ENCODE measurements at places on chromosomes 6 and 20.

DNA sequence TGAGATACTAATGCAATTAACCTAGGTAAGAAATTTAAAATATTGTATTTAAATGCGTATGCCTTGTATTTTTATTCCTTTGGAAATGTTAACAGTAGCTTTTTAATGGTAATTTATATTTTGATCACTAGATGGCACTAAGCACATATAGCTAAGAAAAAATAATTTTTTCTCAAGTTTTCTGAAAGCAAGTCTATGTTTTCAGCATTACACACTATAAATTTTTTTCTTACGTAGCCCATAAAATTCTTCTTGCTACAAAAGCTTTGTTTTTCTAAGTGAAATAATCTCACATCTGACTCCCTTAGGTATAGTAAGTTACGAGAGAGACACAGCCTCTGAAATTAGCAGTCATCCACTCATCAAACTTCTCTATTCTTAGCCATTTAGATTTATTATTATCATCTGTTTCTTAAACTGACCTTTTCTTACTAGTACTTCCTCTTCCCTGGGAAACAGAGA lies 35.7 kb downstream of the TSPYL4 start:
- no peak for DNase-seq

DNA sequence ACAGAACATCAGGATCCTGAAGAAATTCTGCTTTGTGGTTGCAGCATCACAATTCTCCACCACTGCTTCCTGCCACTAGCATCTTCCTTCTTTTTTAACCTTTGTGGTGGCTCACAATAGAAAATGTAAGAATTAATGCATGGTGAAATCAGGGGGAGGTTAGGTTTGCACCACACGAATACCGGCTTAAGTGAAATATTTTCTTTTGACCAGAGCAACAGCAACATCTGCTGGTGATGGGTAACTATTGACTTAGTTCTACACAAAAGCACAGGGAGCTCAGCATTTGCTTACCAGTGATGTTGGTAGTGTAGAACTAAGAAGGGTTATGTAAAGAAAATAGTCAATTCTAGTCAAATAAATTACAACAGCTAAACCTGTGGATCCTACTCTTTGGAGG lies 280.5 kb downstream of the SYNE1 start:
- peak; percentile 53 for DNase-seq

GRCh38 chr20:41499064-41499463 lies 119.1 kb downstream of the CHD6 start:
- DNase-seq = no peak

- peak; percentile 95 for DNase-seq
These were observed 4.0 kb upstream of the TUBB2B start for GRCh38 chr6:3231247-3232016.

DNA sequence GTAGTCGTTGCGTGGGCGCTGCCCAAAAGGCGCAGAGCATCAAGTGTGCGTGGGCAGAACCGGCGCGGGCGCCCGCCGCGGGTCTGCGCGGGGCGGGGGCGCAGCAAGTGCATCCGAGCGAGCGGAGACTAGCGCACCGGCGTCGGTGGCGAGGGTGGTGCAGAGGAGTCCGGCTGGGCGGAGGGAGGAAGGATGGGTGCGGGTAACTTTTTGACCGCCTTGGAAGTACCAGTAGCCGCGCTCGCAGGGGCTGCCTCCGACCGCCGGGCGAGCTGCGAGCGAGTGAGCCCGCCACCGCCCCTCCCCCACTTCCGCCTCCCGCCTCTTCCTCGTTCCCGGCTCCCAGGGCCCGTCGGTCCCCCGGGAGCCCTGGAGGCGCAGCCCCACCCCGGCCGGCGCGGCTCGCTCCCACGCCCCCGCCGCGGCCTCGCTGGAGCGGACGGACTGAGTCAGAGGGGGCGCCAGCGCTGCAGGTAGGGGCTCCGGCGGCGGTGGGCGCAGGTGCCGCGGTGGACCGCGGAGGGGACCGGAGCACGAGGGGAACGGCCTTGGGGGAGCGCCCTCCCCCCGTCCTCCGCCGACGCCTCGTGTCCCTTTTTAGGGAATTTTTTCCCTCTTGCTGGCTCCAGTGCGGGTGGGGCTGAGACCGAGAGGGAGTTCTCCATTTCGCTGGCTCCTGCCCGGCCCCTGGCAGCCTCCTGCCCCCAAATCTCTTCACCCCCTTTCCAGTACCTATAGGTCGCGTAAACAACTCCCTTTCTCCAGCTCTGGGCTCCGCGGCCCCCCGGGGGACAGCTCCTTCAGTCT lies 1.6 kb upstream of the DBNDD2 start:
- peak; percentile 78 for DNase-seq

GRCh38 chr6:139982652-139983295 lies 608.3 kb upstream of the CITED2 start:
- DNase-seq = peak; percentile 54

- DNase-seq = peak; percentile 5
These were observed 77.9 kb upstream of the BMP5 start for GRCh38 chr6:55953335-55953734.

GRCh38 chr6:49553384-49553783 lies 2.9 kb downstream of the C6orf141 start:
- DNase-seq = no peak

DNA sequence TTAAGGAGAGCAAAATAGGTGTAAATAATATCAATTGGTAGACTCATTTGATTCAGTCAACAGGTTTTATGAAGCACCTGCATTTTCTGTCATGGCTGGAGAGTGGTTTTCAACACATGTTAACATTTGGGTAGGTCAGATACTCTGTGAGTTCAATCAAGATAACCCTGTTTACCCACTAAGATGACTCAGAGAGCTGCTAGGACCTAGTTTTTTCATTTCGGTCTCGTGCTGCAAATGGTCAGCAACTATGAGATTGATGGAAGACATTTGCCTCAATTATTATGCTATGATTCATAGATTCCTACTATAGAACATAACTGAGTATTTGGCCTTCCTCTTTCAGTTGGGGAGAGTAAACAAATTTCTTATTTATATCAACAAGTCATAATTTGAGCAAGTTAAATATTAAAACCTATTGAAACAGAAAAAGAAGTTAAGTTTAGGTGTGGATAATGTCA lies 391.4 kb upstream of the CITED2 start:
- DNase-seq = peak; percentile 51

GRCh38 chr20:63232235-63233060 lies 3.3 kb upstream of the BIRC7 start:
- DNase-seq = no peak

GRCh38 chr20:36871640-36872570 lies 4.0 kb upstream of the TLDC2 start:
- no peak for DNase-seq

GRCh38 chr20:49106328-49106727 lies 60.2 kb downstream of the CSE1L start:
- no peak for DNase-seq

GRCh38 chr6:148497257-148497656 lies 154.6 kb downstream of the SASH1 start:
- DNase-seq = no peak

DNA sequence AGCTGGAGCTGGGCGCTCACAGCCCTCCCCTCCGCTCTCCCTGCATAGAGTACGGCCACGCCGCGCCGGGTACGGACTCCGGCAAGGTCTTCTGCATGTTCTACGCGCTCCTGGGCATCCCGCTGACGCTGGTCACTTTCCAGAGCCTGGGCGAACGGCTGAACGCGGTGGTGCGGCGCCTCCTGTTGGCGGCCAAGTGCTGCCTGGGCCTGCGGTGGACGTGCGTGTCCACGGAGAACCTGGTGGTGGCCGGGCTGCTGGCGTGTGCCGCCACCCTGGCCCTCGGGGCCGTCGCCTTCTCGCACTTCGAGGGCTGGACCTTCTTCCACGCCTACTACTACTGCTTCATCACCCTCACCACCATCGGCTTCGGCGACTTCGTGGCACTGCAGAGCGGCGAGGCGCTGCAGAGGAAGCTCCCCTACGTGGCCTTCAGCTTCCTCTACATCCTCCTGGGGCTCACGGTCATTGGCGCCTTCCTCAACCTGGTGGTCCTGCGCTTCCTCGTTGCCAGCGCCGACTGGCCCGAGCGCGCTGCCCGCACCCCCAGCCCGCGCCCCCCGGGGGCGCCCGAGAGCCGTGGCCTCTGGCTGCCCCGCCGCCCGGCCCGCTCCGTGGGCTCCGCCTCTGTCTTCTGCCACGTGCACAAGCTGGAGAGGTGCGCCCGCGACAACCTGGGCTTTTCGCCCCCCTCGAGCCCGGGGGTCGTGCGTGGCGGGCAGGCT lies 4.6 kb downstream of the KCNK15 start:
- DNase-seq = no peak

DNA sequence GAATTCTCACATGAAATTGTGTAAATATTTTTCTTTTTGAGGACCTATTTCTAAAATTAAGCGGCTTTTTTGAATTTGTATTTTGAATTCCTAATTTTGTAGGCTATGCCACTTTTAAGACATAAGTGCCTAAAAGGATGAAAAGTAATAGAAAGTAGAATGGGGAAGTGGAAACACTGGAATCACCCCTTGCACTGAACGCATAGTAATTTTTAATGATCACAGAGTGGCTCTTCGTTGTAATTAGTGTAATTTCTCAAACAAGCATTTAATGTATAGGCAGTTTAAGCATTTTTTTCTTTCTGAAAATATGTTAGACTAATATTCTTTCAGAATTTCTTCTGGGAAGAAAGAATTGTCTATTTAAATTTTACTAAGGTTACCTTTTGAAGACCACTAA lies 73.2 kb downstream of the ARID1B start:
- no peak for DNase-seq

GRCh38 chr6:169490830-169491229 lies 211.0 kb downstream of the WDR27 start:
- DNase-seq = no peak

GRCh38 chr20:63627751-63628245 lies 897 bp upstream of the GMEB2 start:
- DNase-seq = no peak

DNA sequence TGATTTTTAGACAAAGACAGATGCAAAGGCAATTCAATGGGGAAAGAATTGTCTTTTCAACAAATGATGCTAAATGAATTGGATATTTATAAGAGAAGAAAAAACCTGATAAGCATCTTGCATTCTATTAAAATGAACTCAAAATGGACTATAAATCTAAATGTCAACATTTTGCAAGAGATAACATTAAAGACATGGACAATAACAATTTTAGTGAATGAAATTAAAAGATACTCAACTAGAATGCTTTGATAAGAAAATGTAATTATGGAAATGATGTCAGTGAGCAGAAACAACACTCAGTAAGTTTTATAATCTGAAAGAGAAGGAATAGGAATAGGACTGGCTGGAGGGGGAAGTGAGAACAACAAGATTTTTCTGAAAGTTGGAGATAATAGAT lies 421.7 kb downstream of the C6orf118 start:
- no peak for DNase-seq

DNA sequence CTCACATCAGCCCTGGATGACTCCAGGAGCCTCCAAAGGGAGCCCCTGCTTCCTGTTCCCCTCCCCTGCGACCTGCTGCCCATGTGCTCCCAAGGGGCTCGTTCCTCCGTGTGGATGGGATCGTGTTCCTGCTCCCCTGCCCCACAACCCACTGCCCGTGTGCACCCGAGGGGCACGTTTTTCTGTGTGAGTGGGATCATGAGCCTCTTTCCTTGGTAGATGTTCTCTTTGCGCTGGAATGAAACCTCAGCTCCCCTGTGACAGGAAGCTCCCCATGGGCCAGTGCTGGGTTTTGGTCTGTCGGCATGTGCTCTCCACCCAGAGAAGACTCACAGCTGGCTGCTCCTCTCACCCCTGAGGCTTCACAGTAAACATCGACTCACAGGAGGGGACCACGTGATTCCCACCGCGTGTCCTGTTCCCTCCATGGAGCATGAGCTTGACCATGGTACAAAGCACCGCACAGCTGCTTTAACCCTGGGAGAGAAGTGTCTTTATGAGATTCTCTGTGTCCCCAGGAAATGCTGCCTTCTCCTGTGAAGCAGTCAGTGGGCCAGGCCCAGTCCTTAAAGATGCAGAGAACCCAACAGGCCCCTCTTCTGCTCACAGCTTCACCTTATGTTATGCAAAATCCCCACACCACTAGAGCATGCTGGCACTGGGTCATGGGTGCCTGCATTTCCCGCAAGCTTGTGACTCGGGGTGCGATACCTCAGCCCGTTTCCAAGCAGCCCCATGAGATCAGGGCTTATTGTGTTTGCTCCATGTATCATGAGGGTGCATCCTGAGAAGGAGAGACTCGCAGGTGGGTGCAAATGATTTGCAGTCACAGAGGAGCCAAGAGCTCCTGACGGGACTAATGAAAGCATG lies 215.1 kb downstream of the ERMARD start:
- no peak for DNase-seq

DNA sequence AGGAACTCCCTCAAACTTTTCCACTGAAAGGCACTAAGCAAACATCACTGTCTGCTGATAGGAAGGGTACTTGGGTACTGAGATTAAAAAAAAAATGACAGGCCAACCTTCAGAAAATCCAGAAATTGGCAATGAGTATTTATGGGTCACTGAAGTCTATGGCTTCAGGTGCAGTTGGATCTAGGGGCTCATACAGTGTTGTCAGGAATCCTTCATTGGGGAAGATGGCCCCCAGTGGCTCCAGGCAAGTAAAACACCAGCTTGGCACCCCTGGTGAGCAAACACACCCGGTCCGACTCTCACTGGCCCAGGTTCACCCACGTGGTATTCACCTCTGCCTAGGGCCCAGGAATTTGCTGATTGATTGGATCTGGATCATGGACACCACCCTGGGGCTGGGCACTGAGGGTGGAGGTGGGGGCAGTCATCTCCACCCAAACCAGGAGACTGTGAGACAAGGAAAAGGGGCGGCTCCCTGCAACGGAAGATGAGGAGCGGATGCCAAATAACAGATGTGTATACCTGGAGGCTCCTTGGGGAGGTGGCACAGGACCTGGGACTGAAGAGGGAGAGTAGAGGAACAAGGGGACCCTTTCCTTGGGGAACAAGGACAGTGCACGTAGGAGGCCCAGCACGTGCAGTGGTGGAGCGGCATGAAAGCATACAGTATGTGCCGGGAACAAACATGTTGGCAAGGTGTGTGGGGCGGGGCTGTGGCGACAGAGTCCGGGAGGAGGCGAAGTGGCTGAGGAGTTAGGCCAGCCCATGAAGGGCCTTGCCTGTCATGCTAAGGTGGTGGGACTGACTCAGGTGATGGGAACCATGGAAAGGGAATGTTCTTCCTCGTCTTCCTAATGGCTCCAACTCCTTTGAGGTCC lies 4.7 kb downstream of the SLC2A10 start:
- peak; percentile 22 for DNase-seq

DNA sequence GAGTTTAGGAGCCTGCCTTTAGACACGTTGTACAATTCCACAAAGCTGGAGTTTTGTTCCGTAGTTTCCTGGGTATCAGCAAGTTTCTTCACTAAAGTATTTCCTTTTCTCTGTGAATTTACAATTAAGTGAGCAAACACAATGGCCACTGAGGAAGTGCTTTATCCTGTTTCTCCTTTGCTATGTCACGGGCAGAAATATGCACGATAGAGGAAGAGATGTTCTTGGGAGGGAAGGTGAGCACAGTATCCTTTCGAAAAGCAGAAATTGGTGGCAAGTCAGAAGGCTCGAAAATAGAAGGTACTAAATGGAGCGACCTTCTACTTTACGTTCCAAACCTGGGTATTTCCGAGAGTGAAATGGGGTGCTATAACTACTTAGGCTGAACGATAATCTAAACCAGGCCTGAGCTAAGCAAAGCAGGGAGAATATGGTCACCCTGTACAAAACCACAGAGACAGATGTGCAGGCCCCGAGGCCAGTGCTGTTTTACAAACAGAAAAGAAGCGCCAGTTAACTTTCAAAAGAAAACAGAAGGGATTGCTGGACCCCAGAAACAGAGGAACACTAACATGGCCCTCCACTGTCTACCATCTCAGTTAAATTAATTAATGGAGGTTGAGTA lies 259.6 kb downstream of the TBC1D7 start:
- DNase-seq = no peak

GRCh38 chr6:34243901-34244884 lies 4.6 kb downstream of the SMIM29 start:
- DNase-seq = no peak

- DNase-seq = no peak
These were observed 125.4 kb downstream of the CD24 start for GRCh38 chr6:106849120-106849519.

Data from NCI-H146 (cell line).